ENCODE measurements at places on chromosomes 2 and 18.

- no peaks in the 10 kb centered on the region for H3K36me3 ChIP-seq
- H3K27ac ChIP-seq = no peak overlapping the region
- DNase-seq = no peak
- H3K4me1 ChIP-seq = no peaks in the 10 kb centered on the region
- no peak overlapping the region for H3K4me3 ChIP-seq
- H3K27me3 ChIP-seq = no peaks in the 10 kb centered on the region
These were observed 678.7 kb downstream of the PLCL1 start for GRCh38 chr2:198483051-198483450.

DNA sequence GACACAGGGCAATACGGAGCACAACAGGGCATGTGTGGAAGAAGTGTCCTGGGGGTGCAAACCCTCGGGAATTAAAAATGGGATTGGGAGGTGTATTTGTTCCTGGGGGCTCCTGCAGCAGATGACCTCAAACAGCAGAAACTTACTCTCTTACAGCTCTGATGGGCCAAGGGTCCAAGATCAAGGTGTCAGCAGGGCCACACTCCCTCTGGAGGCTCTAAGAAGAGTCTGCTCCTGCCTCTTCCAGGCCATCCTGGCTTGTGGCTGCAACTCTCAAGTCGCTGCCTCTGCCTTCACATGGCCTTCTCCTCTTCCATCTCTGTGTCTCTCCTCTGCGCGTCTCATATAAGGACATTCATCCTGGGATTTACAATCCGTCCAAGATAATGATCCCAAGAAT is 12.4 kb upstream of the SPATA3 start:
- H3K4me3 ChIP-seq = no peak overlapping the region
- no peaks in the 10 kb centered on the region for H3K4me1 ChIP-seq
- no peak for DNase-seq
- H3K36me3 ChIP-seq = no peaks in the 10 kb centered on the region
- H3K27ac ChIP-seq = no peak overlapping the region

DNA sequence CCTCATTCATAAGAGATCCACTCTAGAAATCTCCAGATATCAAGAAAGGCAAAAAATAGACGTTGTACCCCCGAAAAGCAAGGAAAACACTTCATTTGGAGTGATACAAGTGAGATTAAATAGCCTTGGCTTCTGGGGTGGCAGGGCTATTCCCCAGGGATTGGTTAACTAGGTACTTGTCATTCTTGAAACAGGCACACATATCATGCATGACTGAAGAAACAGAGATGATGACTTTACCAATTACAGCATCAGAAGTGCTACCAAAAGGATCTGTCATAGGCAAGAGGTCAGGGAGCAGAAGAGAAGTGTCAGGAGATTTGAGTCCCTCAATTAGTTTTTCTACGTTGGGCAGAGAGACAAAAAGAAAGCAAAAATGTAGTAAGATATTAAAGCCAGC is 45.2 kb upstream of the NFU1 start:
- no peak overlapping the region for H3K27ac ChIP-seq
- no peaks in the 10 kb centered on the region for H3K4me1 ChIP-seq

- peaks cover 7% of the 10 kb centered on the region for H3K27me3 ChIP-seq
- no peak for DNase-seq
- H3K27ac ChIP-seq = no peak overlapping the region
- no peaks in the 10 kb centered on the region for H3K36me3 ChIP-seq
- H3K4me3 ChIP-seq = no peak overlapping the region
- H3K4me1 ChIP-seq = no peaks in the 10 kb centered on the region
These were observed 88.8 kb upstream of the NYAP2 start for GRCh38 chr2:225310745-225311144.

All from IMR-90 (cell line).